ENCODE measurements at places on chromosomes 16 and 17.

GRCh38 chr17:33945646-33946546, 309.2 kb upstream of the CCL2 start:
- no peak for DNase-seq

GRCh38 chr16:30398661-30399434, 3.6 kb downstream of the ZNF48 start:
- DNase-seq: no peak

GRCh38 chr17:42087736-42088705, 10.3 kb downstream of the ZNF385C start:
- no peak for DNase-seq

DNA sequence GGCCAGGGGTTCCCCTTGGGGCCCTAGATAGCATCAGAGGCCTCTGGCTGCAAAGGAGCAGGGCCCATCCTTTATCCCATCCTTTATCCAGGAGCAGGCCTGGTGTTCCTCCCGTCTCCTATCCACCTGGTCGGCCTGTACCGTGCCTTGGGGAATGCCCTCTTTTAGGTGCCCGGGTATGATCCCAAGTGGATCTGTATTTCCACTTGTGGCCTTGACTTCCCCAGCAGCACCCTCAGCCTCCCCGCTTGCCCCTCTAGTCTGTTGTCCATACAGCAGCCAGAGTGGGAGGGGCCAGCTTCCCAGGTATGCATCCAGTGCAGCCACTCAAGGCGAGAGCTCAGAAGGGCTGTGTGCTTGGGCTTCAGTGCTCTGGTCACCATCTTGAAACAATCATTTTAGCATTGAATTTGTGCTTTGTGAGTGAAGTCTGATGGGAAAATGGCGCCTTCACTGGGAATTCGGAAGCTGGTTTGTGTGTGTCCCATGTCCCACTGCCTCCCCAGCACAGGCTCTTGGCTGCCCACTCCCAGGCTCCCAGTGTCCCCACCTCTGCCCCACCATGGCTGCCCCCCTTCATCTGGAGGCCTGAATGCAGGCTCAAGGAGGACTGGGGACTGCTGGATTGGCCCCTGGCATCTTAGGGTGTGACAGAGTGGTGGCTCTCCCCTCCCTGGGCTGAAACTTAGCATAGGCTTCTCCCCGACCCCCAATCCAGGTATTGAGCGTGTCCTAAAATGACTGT, 3.3 kb upstream of the RNF112 start:
- no peak for DNase-seq

DNA sequence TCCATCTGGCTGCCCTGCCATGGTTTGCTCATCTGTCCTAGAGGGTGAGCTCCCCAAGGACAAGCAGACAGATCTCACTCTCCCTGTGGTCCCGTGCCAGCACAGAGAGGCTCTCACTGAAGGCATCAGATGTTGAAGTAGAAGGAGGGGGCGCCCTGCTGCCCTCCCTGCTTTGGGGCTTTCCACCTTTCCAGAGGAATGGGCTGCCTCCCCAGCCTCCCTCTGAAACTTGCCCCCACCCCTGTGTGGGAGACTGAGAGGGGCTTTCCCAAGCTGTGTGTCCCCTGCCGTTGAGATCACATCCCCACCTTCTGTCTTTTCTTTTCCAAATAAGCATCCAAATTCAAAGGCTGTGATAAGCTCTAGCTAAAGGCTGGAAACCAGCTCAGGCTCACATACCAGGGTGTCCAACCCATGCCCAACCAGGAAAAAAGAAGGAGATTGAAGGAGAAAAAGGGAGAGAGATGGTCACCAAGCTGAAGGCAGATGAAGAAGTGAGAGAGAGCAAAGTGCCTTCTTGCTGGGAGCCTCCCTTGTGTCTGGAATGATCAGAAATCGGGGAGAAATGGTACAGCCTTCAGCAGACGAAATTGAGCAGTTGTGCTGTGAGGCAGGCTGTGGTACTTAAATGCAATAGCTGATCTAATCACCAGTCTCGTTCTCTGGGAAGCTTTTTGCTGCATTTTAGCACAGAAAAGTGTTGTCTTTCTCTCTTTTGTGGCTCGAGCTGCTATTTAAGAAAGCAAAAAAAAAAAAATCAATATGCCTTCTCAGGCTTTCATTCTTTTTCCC, 145.9 kb upstream of the LHX1 start:
- no peak for DNase-seq
